Activated CD4-positive, CD25-positive, alpha-beta regulatory T cell treated with anti-CD3 and anti-CD28 coated beads, Interleukin-2, amount 50 U/mL, for 24 hours (primary cell): ENCODE measurements at places on chromosomes 7 and 10.

- no peak for ATAC-seq
Measured at GRCh38 chr10:82440775-82441174, 565.8 kb downstream of the NRG3 start.

GRCh38 chr10:110413049-110413783, 84.5 kb upstream of the DUSP5 start:
- ATAC-seq: no peak

DNA sequence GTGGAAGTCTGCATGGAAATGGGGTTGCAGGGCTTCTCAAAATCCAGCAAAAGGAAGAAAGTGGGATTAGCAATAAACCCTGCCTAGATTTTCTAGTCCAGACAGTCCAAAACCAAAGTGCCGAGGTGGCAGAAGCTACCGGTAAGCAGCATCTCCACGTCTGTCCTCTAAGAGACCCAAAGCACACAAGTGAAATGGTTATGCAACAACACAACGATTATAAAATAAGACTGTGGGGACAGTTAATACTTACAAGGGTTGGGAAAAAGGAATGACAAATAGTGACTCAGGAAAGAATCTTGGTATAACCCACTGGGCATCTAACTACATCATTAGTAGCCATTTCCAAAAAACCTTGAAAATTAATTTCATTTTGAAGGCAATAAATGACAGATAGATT, 24.7 kb downstream of the CREB3L2 start:
- ATAC-seq: no peak

- no peak for ATAC-seq
Measured at GRCh38 chr7:116195451-116195850, 14.9 kb upstream of the TES start.

DNA sequence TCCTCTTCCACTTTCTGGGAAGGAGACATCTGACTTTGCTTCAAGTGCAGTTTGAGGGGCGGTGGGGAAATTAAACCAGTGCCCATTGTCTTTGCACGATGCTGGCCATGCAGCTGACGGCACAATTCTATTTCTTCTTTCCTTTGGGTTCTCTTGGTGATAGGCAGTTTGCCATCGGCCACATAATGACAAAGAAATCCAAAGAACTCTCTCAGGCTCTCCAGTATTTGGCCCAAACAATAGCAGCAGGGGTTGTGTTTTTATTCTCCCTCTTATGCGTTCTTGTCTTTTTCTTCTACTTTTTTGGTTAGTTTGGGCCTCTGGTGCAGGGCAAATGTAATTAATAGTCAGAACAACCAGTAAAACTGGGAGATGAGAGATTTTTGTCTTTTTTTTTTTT, 147.0 kb downstream of the EMX2 start:
- no peak for ATAC-seq

GRCh38 chr7:98165827-98166667, 45.2 kb upstream of the BHLHA15 start:
- ATAC-seq: peak; percentile 31

- no peak for ATAC-seq
Measured at GRCh38 chr7:3928727-3929515, 627.9 kb downstream of the SDK1 start.

DNA sequence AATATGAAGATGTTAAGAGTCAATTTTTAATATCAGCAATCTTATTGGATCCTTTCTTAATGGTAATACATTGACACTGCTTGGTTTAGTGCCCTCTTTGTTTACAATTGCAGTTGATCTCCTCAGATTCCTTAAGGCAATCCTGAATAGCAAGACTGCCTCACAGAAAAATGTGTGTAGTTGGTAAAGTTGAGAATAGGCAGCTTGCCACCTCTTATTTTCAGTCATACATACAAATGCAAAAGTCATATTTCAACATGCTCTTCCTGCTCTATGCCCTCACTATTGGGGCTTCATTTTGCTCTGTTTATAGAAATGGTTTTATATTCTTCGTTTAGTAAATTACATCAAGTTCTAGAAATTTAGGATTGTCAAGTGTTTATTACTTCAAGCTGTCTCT, 661.1 kb upstream of the ANKRD30A start:
- no peak for ATAC-seq

- ATAC-seq: peak; percentile 59
Measured at GRCh38 chr7:21370283-21370982, 57.5 kb upstream of the SP4 start.

- ATAC-seq: no peak
Measured at GRCh38 chr7:3578399-3578798, 277.3 kb downstream of the SDK1 start.

DNA sequence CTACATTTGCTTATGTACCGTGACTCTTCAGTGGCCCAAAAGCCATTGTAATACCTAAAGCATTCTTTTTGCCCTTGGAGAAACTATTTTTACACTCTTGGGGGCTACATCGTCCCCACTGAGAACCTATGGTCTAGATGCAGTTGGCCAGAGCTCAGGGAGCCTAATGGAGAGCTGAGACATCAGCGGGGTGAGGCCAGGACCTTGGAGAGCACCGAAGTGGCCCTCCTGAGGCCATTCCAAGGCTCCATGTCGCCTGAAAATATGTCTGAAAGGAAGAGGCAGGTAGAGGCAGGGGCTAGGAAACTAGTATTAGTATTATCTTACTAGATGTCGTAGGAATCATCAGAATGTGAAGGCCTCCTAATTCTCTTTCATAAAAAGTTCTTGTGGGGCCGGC, 4.9 kb downstream of the PKD2L1 start:
- no peak for ATAC-seq

- ATAC-seq: no peak
Measured at GRCh38 chr7:128104108-128104742, 73.0 kb upstream of the LRRC4 start.
